RKO (cell line): ENCODE measurements at places on chromosomes 6 and 20.

GRCh38 chr6:116682334-116682712, 1.3 kb downstream of the KPNA5 start:
- DNase-seq = peak; percentile 74

DNA sequence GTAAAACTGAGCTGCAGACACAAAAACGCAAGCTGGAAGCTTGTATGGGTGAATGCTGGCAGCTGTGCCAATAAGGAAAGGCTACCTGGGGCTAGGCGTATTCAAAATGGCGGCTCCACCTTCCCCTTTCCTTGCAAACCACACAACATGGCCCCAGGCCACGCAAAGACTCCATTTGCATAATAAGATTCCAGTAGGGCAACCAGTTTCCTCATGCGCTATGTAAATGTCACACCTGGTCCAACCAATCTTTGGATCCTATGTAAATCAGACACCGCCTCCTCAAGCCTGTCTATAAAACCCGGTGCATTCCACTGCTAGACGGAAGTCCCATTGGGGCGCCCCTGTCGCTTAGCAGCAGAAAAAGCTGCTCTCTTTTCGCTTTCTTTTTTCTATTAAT, 505.9 kb upstream of the BTBD3 start:
- no peak for DNase-seq

GRCh38 chr6:71383901-71384489, 95.4 kb downstream of the OGFRL1 start:
- DNase-seq = peak; percentile 49

GRCh38 chr20:58174708-58175280, 53.7 kb downstream of the ANKRD60 start:
- no peak for DNase-seq

GRCh38 chr20:10639077-10639736, 34.6 kb downstream of the JAG1 start:
- no peak for DNase-seq

GRCh38 chr6:149084026-149084425, 233.5 kb upstream of the TAB2 start:
- DNase-seq = no peak

DNA sequence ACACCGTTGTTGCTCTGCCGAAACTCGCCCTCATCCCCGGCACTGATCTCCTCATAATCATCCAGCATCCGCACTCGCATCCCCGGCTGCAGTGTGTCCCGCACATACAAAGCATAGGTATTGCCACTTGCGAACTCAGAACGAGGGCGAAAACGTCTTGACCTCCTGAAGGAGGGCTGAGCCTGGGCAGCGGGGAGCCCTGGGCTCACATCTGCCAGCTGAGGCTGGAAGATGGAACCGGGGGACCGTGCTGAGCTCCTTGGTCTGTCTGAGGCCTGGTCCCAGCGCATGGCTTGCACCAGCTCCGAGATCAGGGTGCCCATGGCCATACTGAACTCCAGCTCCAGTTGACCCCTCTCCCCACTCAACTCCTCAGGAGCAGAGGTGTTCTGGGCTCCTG, 2.7 kb downstream of the CUL7 start:
- DNase-seq = no peak

DNA sequence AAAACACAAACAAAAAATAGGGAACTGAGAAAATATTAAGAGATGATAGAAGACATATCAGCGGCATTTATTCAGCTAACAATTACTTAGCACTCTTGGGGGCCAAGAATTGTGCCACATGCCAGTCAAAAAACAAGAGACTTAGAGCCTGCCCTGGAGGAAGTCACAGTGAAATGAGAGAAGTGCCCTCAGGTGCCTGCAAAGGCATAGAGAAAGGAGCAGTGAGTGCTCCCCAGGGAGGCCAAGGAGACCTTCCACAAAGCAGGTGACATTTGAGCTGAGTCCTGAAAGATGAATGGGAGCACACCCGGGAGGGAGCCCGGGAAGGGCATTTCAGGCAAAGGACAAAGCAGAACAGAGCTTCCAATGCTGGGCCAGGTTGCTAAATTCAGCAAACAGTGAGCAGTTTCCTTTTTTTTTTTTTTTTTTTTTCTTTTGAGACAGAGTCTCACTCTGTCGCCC, 184.7 kb upstream of the JARID2 start:
- no peak for DNase-seq

DNA sequence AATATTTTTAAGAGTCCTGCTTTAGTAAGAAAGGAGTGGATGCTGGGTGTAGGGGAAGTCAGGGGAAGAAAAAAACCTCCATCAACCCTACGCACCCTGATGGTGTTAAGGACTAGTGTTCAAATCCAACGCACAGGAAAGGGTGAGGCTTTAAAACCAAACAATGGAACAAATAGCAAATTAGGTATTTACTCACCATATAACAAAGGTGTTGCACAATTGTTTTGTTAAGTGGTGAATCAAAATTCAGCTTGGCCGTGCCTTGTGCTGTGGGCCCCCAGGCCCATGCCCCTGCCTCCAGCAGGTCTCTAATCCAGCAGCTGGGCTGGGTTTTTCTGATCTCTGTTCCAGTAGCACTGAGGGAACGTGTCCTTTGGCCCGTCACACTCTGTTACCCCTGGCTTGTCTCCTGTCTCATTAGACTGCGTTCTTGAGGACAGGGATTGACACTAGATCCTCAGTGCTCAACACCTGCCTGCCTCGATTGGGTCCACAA, 11.8 kb downstream of the FAM83D start:
- DNase-seq = no peak

DNA sequence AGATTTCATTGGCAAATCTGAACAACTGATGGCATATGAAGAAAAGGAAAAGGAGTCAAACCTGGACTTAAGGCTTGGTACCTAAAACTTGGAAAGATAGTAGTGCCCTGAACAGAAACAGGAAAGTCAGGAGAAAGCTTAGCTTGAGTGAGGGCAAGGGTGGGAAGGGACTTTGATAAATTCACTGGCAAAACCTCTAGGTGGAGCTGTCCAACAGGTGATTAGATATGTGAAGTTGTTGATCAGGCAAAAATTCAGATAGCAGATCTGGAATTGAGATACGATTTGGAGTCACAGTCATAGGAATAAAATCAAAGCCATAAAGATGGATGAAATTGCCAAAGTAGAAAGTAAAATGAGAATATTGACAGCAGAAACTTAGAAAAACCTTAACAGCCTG, 16.1 kb upstream of the ZNF292 start:
- peak; percentile 71 for DNase-seq

DNA sequence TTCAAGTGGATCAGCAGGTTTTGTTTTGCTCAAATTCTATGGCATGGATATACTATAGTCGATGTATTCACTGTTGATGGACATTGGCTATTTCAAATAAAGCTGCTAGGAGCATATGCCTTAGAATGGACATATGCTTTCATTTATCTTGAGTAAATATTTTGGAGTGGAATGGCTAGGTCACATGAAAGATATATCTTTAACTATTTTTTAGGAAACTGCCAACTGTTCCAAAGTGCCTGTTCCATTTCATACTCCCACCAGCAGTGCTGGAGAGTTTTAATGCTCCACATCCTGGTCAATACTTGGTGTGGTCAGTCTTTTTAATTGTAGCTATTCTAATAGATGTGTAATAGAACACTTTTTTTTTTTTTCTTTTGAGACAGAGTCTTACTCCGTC, 81.1 kb upstream of the PIM1 start:
- no peak for DNase-seq

GRCh38 chr20:4490045-4490444, 231.7 kb upstream of the PRND start:
- DNase-seq = no peak

DNA sequence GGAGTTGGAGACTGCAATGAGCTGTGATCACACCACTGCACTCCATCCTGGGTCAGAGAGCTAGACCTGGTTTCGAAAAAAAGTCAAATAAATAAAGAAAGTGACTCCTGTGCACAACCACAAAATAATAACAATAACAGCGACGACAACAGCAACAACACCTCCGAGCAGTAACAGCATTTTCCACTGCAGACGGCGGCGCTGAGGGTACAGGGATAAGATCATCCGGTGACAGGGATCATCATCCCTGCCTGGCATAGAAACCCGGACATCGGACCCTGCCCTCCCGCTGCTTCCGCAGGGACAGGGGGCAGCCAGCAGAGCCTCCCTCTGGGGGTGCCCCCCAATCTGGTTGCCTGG, 11.5 kb downstream of the SRXN1 start:
- DNase-seq = peak; percentile 66

DNA sequence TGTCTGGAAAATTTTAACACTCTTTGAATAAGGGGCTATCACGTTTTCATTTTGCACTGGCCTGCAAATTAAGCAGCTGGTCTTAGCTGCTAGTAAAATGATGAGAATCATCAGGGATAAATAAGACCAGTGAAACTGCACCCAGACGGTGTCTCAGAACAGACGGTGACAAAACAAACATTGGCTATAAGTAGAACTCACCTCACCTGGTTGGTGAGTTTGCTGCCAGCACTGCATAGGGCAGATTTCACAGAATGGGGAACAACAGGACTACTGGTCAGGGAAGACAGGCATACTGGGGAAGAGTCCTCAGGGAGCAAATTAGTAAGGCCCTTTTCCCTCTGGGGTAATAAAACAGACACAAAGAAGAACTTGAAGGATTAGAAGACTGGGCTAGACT, 175.9 kb upstream of the CITED2 start:
- DNase-seq = no peak

DNA sequence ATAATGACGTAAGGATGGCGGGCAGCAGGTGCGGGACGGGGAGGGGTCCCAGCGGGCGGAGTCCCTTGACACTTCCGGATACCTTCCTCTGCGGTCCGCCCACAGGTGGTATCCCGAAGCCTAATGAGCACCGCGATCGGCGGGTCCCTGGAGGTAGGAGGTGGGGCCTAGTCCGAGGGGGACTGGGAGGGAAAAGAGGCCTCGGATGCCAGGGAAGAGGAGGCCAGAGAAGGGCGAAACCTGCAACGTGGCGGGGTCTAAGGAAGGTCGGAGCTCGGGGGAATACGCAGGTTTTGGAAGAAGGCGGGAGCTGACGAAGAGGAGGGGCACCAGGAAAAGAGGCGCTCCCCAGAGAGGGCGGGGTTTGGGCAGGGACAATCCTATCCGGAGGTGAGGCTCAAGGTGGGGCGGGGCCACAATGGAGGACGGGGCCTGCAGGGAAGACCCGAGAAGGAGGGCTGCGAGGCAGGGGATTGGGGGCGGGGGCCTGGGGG, 3.7 kb downstream of the PRSS16 start:
- peak; percentile 87 for DNase-seq

DNA sequence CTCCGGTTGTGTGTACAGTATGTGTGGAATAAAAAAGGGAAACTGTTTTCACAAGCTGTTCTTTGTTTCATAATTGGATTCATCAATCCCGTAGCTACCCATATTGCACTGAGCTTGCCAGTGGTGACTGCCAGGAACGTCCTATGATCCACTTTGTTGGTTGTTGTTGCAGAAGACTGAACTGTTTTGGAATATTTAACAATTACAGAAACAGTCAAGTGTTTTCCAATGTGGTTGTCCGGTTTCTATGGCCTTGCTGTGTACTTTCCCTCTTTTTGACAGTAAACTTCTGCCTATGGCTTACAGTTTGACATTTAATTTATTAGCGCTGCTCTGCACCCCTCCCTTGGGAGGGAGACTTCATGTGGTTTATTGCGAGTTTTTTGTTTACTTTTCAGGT, 141.2 kb downstream of the DTNBP1 start:
- DNase-seq = no peak

DNA sequence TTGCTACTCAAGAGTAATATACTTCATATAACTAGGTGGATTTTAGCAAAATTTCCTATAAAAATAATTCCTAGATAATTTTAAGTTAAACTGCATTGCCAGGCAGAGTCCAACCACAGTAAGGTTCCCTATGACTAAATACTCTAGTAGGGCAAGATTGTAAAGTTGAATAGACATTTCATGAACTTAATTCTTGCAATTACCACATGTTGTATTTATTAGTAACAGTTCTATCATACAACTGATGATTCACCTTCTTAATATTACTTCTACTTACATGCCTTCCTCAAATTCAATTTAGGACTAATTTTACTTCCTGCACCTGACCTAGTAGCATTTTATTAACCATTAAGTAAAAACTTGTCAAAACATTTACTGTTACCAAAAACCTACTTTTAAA, 266.7 kb upstream of the THEMIS start:
- no peak for DNase-seq

GRCh38 chr6:28758046-28758817, 165.6 kb downstream of the TRIM27 start:
- DNase-seq = peak; percentile 90

DNA sequence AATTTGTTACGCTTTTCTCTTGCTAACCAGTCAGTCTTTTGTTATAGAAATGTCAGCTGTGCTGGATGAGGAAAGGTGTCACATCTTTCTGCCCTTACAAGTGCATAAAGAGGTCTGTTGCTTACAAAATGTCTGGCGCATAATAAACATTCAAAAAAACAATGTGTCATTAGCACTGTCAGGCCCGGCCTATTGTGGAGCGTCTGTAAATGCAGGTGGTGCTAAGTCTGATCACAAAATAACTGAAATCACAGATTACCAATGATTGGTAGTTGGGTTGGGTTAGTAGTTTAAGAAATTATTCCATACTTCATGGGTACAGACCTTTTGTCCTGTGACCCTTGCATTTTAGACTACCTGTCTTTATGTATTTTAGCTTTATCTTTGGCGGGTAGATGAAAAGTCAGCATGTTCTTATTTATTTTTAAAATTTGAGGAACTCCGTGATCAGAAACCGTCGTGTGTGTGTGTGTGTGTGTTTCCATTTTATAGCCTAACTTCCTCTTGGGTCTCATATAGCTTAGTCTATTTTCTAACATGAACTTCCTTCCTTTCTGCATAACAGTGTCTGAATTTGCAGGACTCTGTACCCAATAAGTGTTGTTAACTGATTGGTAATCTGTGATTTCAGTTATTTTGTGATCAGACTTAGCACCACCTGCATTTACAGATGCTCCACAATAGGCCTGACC, 88.1 kb upstream of the IFNGR1 start:
- DNase-seq = no peak

DNA sequence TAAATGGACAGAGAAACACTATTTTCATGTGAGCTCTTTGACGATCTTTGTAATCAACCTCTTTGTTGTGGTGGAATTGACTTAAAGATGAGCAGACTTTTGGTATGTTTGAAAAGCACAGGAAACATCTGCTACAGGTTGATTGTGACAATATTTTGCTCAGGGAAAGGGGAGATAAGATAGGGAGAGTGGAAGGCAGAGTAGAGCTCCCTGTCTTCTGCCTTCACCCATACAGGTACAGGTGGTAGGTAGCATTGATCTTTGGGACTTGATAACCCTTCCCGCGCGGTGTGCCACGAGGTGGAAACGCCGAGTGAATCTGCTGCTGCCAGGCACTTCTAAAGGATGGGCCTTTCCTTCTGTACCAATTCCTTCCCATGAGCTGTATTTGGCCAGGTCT, 183.6 kb downstream of the UTRN start:
- no peak for DNase-seq

DNA sequence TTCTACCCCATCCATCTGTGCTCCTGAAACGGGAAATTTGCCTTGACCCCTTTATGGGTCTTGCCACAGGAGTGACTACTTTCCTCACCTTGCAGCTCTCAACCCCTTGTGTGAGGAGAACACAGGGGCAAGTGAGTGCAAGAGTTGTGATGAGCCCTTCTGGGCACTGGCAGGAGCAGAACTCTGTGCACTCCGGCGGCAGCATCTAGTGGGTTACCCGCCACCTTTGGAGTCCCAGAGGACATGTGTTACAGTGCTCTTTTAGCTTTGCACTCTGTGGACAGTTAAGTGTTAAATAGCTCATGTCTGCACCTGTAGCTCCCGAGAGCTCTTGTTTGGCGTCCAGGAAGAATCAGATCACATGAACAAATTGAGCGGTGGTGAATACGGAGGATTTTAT, 940.2 kb downstream of the GRIK2 start:
- DNase-seq = no peak

- no peak for DNase-seq
Observed at GRCh38 chr20:57671662-57672061, 38.2 kb downstream of the PMEPA1 start.

GRCh38 chr20:15289337-15289736, 951.9 kb upstream of the FLRT3 start:
- no peak for DNase-seq
